Fibroblast of gingiva (primary cell): ENCODE measurements at places on chromosomes 4 and X.

GRCh38 chr4:13891544-13891939, 264.0 kb upstream of the BOD1L1 start:
- peak; percentile 36 for DNase-seq

DNA sequence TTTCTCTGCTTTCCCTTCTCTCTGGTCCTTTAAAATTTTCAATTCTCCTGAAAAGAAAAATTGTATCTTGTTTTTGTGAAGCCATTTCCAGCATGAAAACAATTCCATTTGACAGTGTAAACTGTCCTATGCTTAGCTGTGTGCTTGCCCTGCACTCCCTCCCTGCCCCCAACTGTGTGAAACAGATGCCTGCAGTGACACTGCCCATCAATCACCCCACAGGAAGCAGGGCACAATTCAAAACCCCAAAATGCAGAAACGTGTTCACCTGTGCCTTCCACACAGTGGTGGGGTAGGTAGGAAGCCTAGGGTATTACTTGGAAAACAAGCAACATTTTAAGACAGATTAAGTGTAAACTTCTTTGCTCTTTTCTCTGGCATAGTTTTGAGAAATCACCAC, 6.2 kb upstream of the FHDC1 start:
- no peak for DNase-seq

GRCh38 chrX:102651242-102652011, at the start of gene GPRASP1:
GPRASP1 (plus strand) TSS chrX:102651483; CDS start chrX:102653914, 2,431 bp downstream.
- peak; percentile 50 for DNase-seq

DNA sequence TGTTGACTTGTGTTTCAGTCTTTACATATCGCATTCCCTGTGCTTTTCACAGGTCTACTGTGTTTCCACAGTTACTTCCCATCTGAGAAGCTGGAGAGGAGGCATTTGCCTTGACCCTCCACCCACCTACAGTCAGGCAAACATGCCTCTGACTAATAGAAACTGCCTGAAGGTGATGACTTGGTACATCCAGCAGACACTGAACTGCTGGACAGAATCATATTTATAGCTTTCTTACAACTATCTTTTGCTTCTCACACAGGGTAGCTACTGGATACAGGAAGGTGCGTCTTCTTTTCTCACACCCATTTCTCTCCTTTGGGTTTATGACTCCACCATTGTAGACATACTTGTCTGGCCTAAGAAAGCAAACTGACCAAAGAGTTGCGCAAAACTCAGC, 58.0 kb downstream of the VGLL1 start:
- DNase-seq: no peak

GRCh38 chr4:156939139-156939538, 32.5 kb downstream of the PDGFC start:
- DNase-seq: no peak

- no peak for DNase-seq
These were observed 168.4 kb upstream of the NHS start for GRCh38 chrX:17206584-17206983.

GRCh38 chr4:7498446-7499200, 63.9 kb upstream of the PSAPL1 start:
- DNase-seq: no peak

DNA sequence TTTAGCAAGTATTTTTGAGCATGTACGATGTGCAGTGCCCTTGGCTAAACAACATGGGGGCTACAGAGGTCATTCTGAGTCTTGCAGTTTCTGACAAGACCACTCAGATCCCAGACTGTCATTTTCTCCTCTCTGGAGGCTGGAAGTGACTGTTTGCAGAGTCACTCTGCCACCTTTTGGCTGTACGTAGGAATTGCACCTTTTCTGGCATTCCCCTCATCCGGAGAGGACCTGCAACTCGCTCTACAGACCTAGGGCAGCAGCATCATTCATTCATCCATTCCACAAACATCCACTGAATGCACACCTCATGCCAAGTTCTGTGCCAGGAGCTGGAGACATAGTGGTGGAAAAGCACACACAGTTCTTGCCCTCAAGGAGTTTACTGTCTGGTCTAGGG, 160.4 kb upstream of the GPR101 start:
- DNase-seq: no peak

GRCh38 chr4:25509646-25510045, 132.6 kb downstream of the ANAPC4 start:
- DNase-seq: no peak

GRCh38 chrX:153901753-153902140, 2.7 kb upstream of the AVPR2 start:
- no peak for DNase-seq

GRCh38 chrX:13968198-13968597, 61.5 kb downstream of the GEMIN8 start:
- DNase-seq: no peak

GRCh38 chrX:39814391-39814790, 283.4 kb downstream of the BCOR start:
- peak; percentile 6 for DNase-seq

- DNase-seq: no peak
These were observed 10.0 kb downstream of the HTRA3 start for GRCh38 chr4:8279321-8280157.

GRCh38 chrX:7606039-7606652, 236.8 kb upstream of the VCX start:
- DNase-seq: no peak

DNA sequence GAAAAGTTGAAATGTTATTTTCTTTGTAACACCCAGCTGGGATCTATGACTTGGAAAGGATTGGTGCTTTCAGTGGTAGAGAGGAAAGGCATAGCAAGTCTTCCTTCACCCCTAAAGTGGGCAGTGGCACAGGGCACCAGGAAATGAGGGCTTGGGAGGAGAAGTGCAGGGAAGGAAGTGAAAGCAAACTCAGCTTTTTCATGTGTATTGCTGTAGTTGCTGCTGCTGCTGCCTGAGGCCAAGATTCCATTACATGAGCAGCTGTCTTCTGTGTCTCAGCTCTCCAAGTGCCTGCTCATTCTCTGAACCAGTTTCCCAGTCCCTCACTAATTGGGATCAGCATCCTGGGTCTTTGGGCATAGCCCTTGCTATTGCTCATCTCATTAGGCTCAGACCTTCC, 2.6 kb downstream of the HCCS start:
- DNase-seq: peak; percentile 30

GRCh38 chr4:145785391-145786008, 105.6 kb downstream of the C4orf51 start:
- peak; percentile 42 for DNase-seq

DNA sequence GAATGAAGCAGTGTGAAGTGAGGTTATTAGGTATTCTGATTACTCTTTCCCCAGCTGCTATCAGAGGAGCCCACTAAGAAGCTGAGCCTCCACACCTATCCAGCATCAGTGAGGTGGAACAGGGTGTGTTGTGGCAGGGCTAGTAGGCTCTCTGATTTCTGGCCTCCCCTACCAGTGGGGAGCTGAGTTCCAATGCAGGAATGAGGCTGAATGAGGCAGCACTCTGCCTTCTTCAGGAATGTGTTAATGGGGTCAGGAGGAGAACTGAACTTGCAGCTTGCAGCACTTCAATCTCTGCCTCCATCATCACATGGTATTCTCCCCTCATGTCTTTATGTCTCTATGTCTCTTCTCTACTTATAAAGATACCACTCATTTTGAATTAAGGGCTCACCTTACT, 26.9 kb downstream of the SOX3 start:
- DNase-seq: no peak

- no peak for DNase-seq
These were observed 18.7 kb upstream of the PLCXD1 start for GRCh38 chrX:262381-262909.

DNA sequence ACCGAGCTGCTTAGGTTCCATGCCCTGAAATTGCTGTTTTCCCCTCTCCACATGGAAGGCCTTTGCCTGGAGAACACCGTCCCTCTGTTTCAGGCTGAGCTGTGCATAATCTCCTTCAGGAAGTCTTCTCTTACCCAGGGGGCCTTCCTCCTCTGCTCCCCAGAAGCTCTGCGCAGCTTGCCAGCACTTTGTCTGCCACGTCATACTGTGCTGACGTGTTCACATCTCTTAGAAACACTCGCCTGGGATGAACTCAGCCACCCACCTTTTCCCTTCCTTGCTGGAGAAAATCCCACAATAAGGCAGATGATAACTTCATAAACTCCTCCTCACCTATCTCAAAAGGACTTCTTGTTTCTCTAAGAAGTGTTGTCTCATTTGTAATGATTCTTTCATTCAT, 110.7 kb downstream of the ARHGAP10 start:
- DNase-seq: no peak

- no peak for DNase-seq
These were observed 660.6 kb upstream of the NR3C2 start for GRCh38 chr4:149102765-149103164.

- DNase-seq: no peak
These were observed 35.2 kb upstream of the ARMCX4 start for GRCh38 chrX:101450085-101450484.

DNA sequence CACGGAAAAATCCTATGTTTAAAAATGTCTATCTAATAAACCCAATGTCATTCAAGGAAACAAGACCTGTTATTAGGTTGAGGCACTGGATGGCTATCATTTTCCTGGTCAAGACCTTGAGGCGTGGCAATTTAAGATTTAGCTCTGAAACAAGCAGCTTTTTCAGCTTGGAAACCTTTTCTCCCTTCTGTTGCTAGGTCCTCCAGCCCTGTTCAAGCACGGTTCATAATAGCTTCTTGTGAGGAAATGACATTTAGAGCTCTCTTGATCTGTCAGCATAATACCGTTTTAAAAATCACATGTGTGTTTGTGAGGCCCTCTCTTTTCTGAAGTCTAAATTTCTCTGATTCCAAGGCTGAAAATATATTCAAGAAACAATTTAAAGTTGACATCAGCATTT, 133.6 kb upstream of the GRPR start:
- no peak for DNase-seq

DNA sequence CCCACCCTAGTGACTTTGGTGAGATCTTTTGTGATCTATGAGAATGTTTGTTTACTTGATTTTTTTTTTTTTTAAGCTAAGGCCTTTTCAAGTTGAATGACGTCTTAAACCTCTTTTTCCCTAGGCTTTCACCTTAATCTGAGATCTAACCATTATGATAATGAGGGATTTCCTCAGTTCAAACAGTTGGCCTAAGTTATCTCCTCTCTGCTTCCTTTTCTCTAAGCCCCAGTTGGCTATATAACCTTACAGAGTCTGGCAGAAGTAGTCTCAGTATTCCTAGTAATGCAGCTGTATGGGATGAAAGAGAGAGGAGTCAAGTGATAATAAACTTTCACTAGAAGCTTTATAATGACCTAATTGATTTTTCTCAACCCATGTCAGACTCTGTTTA, 99.0 kb downstream of the STIM2 start:
- no peak for DNase-seq

DNA sequence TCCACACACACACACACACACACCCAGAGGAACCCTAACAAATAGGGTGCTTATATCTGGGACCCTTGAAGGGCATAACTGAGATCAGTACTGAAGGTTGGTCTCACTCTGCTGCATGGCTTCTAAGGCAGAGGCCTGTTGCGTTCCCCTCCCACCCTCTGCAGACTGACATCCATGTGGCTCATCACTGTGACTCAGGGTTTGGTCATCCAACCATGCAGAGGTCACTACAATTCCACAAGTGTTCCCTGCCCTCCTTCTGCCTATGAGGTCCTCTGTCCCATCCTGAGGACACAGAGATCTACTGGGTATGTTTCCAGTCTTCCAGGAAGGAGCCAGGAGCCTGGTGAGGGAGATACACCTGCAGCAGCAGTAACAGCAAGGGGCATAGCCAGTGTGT, 55.8 kb downstream of the XAGE2 start:
- DNase-seq: peak; percentile 27

GRCh38 chr4:1091561-1091995, 21.8 kb downstream of the RNF212 start:
- DNase-seq: no peak

DNA sequence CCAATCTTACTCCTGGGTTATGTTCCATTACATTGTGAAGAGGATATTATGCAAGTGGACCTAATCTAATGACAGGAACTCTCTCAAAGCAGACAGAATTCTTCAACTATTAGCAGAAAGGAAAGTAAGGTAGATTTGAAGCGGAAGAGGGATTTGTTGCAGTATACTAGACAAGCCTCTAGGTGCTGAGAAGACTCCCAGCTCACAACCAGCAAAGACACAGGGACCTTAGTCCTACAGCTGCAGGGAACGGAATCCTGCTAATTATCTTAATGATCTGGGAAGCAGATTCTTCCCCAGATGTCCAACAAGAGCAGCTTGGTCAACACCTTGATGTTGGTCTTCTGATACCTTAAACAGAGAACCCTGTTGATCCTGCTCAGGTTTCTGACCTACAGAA, 73.6 kb downstream of the STK32B start:
- no peak for DNase-seq

GRCh38 chr4:78174891-78175290, 117.8 kb downstream of the FRAS1 start:
- DNase-seq: no peak

DNA sequence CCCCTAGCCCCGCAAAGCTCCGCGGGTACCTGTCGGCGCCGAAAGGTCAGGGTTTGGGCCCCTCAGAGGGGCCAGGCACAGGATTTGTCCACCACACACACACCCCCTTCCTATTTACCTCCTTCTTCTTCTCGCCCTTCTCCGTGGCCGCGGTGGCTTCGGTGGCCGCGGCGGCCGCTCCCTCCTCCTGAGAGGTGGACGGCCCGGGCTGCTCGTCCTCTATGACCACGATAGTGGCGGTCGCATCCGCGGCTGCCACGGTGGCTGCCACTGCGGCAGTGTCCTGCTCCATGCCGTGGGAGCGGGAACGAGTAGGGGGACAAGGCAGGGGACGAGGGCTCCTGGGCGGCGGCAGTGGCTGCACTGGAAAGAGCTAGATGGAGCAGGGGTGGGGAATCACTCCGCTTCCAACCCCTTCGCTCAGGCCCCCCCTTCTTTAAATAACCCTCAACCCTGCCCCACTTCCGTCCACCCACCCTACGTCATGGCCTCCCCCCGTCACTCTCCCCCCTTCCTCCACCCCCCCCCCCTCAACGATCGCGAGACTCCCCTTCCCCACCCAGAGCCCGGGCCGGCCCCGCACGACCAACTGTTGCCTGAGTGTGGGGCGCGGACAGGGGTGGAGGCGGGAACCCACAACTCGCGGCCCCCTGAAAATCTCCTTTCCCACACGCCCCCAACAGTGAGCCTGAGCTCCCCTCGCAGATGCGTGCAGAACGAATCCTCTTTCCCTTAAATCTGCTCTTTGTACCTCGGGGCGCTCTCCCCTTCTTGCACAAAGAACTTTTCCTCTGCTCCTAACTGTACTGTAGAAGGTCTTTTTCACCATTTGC, at the start of gene SMARCA1:
Gene SMARCA1 (minus strand): TSS at position 412 of the 833 bp plus-strand sequence. CDS start 120 bp downstream, at position 292.
- DNase-seq: peak; percentile 66

- DNase-seq: no peak
These were observed 45.3 kb downstream of the RPA4 start for GRCh38 chrX:96929036-96929435.

DNA sequence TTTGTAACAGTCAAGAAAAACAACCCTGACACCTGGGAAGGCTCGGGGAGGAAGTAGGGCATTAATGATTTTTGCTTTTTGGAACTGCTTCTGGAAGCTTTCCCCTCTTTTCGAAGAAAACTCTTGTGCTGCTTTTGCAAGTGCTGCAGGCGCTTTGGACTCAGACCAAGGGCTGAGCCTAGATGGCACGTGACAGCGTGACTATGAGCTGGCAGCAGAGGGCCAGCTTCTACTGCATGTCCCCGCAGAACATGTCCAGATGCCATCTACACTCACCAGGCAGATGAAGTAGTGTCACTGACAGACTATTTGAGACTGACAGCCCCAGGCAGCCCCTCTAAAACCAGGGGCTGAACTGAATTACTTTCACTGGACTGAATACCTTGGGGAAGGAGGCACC, 6.2 kb downstream of the NR0B1 start:
- DNase-seq: peak; percentile 79

GRCh38 chr4:1412376-1413203, 6.3 kb upstream of the NKX1-1 start:
- DNase-seq: no peak
